ENCODE measurements at places on chromosomes 1 and 21.

- no peak for DNase-seq
Observed at GRCh38 chr1:175477248-175477647, 266.1 kb downstream of the TNR start.

GRCh38 chr1:216210081-216210480 is 213.2 kb downstream of the USH2A start:
- DNase-seq: no peak

DNA sequence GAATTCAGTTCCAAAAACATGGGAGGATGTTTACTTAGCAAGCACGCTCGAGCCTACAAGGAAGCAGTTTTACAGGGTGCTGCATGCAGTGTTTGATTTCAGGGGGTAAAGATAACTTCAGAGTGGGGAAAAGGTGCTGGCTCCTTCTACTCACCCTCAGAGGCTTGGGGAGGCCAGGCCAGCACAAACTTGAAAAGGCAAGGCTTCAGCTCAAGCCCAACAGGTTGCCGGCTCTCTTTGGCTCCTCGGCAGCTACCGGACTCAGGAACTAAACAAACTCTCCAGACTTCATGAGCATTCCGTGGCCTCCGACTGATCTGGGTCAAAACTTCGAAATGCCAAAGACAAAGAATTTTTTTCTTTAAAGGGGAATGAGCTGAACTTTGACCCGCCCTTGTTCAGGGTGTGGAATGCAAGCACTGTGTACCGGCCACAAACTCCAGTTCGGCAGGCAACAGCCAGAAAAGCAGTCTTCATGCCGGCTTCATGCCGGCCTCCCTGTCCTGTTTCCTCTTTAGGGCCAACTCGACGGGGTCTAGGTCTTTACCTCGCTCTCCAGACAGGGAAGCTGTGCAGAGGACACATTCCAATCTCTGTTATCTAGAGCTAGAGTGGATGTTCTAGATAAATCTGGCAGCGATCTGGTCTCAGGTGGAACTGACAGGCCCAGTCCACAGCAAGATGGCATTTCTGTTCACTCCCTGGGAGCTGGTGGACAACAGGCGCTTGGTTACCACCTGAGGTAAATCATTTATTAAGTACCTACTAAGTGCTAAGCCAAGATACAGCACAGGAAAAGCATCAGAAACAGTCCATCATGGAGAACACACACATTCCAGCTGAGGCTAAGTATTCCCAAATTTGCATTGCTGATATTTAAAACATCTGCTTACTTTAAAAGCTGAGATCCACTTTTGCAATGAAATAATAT is 75.0 kb downstream of the CD46 start:
- no peak for DNase-seq

GRCh38 chr1:113835686-113836290 is 23.5 kb upstream of the RSBN1 start:
- no peak for DNase-seq

- no peak for DNase-seq
Observed at GRCh38 chr1:11318982-11319381, 46.0 kb downstream of the UBIAD1 start.

DNA sequence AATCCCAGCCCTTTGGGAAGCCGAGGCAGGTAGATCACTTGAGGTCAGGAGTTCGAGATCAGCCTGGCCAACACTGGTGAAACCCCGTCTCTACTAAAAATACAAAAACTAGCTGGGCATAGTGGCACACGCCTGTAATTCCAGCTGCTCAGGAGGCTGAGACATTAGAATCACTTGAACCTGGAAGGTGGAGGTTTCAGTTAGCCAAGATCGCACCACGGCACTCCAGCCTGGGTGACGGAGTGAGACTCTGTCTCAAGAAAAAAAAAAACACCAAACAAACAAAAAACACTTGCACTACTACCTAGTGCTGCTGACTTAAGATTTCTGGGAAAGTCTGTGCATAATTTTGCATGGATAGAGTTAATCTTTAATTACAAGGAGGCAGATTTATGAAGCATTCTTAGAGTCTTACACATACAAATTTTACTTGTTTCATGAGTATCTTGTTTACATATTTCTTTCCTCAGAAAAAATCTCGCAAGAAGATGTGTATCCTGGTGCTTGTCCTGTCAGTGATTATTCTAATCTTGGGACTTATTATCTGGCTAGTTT is 8.7 kb upstream of the PPP1R8 start:
- DNase-seq: no peak

GRCh38 chr1:160879056-160879455 is 5.9 kb downstream of the ITLN1 start:
- no peak for DNase-seq

DNA sequence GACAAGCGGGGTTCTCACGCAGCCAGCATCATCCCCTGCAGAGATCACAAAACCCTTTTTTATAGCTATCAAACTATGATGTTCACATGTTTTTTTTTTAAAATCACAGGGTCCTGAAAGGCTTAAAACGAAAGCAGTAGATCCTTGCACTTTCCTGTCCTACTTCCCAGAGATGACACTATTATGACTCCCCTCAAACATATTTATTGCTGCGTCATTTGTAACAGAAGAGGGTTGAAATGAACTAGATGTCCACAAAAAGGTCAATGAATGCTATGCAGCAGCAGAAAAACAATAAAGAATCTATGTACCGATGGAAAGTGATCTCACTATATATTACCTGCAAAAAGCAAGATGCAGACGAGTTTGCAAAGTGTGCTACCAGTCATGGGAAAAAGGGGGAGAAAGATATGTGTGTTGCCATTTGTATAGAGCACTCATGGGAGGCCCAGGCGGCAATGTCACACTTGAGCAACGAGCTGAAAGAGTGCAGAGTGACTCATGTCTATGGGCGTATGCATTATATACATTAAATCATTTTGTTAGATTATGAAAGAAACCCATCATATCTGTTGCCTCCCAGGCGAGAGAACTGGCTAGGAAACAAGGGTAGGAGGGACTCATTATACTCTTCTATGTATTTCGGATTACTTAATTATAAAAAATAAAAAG is 68.9 kb upstream of the PARP1 start:
- DNase-seq: no peak

GRCh38 chr1:212728606-212729005 is 29.0 kb upstream of the BATF3 start:
- DNase-seq: no peak

GRCh38 chr1:115452600-115453329 is 114.7 kb upstream of the NGF start:
- DNase-seq: no peak

- DNase-seq: no peak
Observed at GRCh38 chr1:1894354-1895059, 3.6 kb upstream of the GNB1 start.

GRCh38 chr1:167821356-167821685 is 92.6 kb downstream of the ADCY10 start:
- no peak for DNase-seq

DNA sequence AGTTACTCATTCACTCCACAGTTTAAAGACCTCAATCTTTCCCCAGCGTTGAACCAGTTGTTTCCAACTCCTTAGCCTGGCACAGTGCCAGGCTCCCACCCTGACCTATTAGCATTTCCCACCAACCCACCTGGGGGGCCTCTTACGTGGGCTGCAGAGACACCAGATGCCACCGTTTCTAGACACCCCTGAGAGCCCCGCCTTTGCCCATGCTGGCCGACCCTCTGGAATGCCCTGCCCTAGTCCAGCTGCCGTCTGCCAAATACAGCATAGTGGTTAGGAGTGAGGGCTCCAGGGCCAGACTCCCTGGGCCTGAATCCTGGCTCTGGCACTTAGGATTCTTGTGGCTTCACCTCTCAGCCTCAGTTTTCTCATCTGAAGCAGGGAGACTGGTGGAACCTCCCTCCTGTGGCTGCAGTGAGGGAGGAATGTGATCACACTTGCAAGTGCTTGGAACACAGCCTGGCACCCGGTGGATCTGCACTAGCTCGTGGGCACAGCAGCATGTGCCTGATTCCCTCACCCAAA is 65.2 kb downstream of the TMCO4 start:
- no peak for DNase-seq

GRCh38 chr1:215744419-215744818 is 177.3 kb downstream of the KCTD3 start:
- no peak for DNase-seq

DNA sequence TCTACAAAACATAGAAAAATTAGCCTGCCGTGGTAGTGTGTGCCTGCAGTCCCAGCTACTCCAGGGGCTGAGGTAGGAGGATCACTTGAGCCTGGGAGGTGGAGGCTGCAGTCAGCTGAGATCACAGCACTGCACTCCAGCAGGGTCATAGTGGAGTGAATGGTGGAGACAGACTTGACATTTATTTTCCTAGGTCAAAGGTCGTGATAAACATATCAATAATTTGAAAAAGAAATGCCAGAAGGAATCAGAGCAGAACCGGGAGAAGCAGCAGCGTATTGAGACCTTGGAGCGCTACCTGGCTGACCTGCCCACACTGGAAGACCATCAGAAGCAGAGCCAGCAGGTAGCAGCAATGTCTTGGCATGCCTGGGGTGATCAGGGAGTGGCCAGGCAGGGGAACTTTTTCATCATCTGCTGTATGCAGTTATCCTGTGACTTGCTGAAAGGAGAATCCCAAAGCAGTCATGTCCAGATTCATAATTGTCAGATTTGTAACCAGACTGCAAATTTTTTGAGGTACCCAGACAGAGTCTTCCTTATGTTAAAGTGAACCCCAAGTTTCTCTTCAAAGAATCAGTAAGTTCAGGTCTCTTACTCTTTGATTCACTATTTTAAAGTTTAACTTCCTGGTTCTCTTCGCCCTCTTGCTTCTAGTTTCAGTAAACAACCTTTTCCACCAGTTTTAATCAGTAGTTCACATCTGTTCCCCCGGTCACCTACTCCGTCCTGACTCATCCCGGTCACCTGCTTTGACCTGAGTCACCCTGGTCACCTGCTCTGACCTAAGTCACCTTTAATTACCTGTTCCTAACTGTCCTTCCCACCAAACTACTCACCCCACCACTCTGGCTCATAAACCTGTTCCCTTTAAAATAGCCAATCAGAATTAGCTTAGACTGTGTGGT is 11.3 kb upstream of the SH3BGRL3 start:
- DNase-seq: no peak

DNA sequence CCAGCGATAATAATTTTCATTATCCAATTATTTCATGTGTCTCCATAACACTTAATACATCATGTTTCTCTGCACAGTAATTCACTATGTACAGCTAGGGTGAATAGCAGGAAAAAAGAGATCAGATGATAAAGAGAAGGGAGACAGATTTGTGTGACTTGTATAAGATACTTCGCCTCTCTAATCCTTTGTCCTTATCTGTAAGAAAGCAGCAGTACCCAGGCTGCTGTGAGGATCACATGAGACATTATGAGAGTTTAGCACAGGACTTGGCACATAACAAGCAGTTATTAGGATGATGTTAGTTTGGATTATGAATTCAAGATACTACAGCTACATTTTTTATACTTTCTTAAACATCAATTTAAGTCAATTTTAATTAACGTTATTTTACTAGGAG is 6.3 kb downstream of the ERG start:
- DNase-seq: no peak

GRCh38 chr1:97834899-97835298 is 85.9 kb downstream of the DPYD start:
- DNase-seq: no peak

DNA sequence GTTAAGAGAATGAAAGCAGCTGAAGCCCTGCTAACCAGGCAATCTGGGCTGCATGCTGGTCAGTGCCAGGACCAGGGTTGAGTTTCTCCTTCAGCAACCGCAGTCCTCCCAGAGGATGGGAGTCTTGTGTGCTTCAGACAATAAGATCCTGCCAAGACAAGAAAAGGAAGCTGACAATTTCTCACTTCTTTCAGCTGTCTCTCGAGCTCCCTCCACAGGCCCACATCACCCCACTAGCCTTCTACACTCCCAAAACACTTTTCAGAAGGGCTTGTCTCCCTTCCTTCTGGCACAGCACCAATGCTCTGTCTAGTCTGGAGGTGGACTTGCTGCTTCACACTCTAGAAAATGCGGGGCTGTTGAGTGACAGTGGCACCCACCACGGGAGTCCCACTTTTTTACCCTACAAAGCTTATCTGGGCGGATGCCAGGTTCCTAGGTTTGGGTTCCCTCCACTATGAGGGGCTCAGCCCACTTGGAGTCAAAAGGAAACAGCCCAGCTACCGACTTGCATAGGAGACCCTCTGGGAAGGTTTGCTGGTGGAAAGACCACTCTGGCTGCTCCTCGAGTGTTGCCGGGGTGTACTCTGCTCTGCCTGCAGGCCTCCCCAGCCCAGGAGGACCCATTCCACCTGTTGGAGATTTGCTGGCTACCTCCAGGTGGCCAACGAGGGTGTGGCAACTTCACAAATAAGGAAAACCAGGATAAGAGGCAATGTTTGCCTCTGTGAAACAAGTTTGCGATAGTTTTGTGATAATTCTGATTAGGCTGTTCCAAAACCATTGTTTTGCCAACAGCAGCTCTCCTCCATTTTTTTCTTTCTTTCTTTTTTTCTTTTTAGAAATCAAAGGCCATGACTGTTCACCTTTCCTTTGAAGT is 68.9 kb downstream of the TENT5C start:
- no peak for DNase-seq

- DNase-seq: no peak
Observed at GRCh38 chr1:224564454-224565084, 51.5 kb upstream of the CNIH3 start.

- DNase-seq: no peak
Observed at GRCh38 chr1:96723377-96723776, 1.8 kb downstream of the PTBP2 start.

GRCh38 chr1:150976879-150977694 is 2.5 kb upstream of the CERS2 start:
- DNase-seq: peak; percentile 52

DNA sequence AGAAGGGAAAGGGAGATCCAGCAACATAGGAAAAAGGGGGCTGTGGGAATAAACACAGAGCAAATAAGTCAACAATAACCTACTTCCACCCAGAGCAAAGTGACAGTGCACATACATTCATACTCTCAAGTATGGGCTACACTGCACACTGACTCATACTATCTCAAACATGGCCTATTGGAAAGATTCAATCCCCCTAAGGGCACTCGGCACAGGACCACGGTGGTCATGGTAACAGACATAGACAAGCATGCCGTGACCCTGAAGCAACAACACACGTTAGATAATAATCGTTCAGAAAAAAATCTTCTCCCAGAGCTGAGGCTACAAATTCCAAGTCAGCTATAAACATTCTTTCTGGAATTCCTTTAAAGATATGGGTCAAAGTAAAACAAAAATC is 16.8 kb upstream of the JAK1 start:
- DNase-seq: no peak

GRCh38 chr21:18529254-18529653 is 125.7 kb upstream of the TMPRSS15 start:
- no peak for DNase-seq

DNA sequence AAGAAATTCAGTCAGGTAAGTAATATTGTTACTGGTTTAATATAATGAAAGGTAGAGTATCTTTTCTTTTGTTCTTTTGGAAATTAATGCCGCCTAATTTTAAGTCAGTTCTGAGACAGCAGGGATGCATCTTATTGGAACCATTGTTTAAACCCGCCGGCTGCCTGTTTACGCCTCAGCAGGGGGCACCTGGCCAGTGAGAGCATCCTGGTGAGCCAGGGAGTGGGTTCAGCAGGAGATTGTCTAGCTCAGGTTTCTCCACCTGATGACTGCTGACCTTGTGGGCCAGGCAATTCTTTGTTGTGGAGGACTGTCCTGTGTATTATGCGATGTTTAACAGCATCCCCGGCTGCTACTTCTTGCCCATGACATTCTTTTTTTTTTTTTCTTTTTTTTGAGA is 30.2 kb downstream of the CHAF1B start:
- DNase-seq: no peak

GRCh38 chr1:192099328-192099727 is 58.9 kb upstream of the RGS18 start:
- no peak for DNase-seq

GRCh38 chr1:5847013-5847659 is 145.1 kb downstream of the NPHP4 start:
- no peak for DNase-seq

All from activated T-helper 1 cell treated with anti-CD3 and anti-CD28 coated beads, Interleukin-2, amount 50 U/mL, for 16 hours (primary cell).